ENCODE measurements at places on chromosomes 2 and 18.

- no peak for DNase-seq
These were observed 38.0 kb downstream of the RHBDD1 start for GRCh38 chr2:226873826-226874225.

- DNase-seq, result no peak
These were observed 47.2 kb upstream of the ZNF396 start for GRCh38 chr18:35424356-35424755.

- peak; percentile 20 for DNase-seq
These were observed 257.7 kb downstream of the PTGR3 start for GRCh38 chr18:74951165-74951760.

DNA sequence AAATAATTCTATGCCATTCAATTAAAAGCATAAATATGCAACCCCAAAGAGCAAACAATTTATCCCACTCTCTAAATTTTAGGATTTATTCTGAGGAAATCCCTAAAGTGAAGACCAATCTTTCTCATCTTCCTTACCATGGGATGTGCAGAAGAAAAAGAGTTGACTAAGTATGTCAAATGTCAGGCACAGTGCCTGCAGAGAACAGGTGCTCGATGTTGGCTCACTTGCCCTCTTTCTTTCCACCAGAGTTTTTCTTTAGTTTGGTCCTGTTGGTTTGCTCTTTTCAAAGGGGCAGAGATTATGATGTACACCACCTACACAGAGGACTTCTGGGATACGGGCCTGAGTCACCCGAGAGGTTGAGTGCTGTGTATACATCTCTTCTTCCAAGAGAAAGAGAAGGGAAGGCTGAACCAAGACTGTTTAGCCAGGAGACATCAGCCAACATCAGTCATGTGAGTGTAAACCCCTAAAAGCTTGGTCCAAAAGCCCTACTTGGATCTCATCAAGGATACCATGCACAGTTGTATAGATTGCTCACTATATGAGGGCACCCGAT is 51.7 kb downstream of the SUMO1 start:
- no peak for DNase-seq

DNA sequence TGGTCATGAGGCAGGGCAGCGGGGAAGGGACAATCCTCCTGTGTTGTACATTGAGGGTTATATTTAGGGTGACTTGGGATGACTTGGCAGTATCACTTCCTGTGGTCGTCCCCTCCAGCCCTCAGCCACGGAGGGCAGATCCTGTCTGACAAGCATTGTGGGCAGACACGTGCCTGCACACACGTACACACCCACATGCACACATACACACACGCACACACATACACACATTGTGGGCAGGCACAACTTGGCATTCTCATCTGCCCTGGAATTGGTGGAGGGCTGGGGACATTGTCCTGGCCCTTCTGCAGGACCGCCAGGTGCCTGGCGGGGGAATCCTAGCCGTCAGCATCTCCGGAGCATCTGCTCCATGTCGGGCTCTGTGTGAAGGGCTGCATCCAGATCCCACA is 47.6 kb downstream of the ODC1 start:
- DNase-seq, result no peak

DNA sequence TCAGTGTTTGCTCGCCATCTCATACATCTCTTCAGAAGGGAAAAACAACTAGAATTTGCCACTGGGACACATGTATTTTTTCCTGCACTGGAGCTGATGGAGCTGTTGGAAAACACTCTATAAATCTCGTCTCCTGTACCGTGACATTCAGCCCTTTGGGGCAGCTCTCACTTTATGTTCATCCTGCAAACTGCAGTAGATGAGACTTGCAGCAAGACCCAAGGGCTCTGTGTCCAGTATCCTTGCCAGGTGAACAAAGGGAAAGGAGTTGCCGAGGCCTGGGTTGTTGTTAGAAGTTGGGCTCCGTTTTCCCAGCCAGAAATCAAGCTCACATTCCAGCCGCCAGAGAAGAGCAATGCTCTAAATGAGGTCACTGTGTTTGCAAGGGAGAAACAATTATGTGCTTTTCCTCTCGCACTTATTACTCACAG is 285.1 kb downstream of the SLC4A3 start:
- no peak for DNase-seq

- no peak for DNase-seq
These were observed 329.6 kb downstream of the OSR1 start for GRCh38 chr2:19028587-19029375.

DNA sequence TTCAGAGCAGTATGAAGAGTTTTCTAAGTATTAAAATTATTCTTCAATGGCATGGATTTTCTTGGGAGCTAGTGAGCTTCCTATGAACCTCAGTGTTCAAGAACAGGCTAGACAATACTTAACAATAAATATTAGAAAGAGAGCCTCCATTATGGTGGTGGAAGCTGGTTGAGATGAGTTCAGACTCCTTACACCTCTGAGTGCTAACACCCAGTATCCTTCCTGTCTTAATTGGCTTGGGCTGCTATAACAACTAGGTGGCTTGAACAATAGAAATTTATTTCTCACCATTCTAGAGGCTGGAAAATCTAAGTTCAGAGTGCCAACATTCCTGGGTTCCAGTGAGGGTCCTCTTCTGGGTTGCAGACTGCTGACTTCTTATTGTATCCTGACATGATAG is 369.4 kb upstream of the HNRNPA3 start:
- DNase-seq, result no peak

GRCh38 chr2:12824778-12825379 is 108.1 kb downstream of the TRIB2 start:
- no peak for DNase-seq

DNA sequence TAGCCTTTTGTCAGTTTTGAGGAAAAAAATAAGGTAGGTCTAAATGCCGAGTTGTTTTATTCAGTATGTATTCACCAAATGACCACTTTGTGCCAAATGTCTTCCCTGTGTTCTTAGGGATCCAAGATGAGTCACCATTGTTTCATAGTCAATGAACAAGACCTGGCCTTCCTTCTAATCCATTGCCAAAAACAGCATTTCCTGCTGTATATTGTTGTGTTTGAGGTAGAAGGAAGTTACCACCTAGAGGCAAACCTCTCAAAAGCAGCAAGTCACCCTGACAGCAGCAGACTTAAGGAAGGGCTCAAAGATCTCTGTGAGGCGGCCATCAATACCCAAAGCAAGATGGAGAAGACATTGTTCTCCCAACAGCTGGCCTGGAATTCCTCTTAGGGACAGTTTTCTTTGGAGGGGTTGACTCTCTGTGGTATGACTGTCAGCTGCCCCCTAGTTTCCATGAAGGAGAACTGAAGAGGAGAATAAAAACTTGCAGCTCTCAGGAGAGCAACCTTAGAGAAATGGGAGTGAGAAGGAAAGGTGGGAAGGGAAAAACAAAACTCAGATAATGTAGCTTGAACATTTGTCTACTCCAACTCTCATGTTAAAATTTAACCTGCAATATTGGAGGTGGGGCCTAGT is 328.3 kb downstream of the LRATD1 start:
- DNase-seq, result no peak

GRCh38 chr2:234204480-234204879 is 154.0 kb downstream of the SPP2 start:
- DNase-seq, result no peak

GRCh38 chr2:223642506-223642905 is 40.3 kb upstream of the SCG2 start:
- no peak for DNase-seq

- DNase-seq, result no peak
These were observed 43.4 kb upstream of the SEC11C start for GRCh38 chr18:59096098-59096789.

GRCh38 chr2:140604788-140605187 is 1526.0 kb downstream of the LRP1B start:
- no peak for DNase-seq

DNA sequence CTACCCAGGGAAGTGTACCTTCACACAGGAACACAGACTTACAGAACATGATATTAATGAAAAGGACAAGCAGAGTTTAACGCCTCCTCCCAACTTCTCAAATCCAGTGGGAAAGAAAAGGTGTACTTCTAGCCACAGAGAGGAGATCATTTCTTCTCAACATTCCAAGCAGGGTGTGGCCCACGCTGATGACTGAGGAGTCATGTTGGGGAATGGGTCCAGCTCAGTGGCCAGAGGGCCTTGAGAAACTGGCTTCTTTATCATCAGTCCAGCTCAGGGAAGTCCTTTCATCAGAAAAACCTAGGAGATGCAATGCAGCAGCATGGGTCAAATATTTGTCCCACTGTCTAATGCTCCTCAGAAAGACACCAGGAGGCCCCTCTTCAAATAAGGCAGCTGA is 63.0 kb downstream of the RBM43 start:
- no peak for DNase-seq

DNA sequence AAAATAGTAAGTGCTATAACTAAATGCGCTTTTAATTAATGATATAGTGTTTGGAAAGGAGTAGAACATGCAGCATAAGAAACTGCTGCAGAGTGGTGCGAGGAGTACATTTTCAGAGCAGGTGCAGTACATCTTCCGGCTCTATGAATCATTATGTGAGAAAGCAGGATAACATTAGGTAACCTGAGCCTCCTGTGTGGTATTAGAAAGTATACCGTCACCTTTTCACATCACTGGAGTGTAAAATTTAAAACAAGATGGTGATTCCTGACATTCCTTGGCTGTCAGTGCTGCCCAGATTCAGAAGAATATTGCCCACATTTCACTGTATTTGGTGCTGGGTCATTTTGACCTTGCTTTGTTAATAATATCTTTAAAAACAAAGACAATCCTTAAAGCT is 7.8 kb upstream of the DYNC2LI1 start:
- DNase-seq, result no peak

DNA sequence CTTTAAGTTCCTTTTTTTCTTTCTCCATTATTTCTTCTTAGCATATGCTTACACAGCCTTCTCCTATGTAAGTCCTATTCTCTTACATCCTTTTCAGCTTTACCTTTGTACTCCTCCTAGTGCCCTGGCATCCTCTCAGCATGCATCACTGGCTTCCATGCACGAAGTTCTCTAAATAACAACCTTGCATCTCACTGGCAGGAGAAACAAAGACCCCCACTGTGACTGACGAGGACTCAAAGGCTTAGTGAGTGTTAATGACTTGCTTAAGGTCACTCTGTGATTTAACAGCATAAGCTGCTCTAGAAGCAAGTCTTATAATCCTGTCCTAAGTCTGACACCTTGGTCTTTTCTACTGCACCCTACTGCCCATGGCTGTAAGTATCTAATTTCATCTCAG is 1236.0 kb upstream of the CELF4 start:
- no peak for DNase-seq

GRCh38 chr2:47937677-47938076 is 31.4 kb upstream of the FBXO11 start:
- DNase-seq, result no peak

GRCh38 chr2:75464348-75464946 is 96.3 kb downstream of the EVA1A start:
- no peak for DNase-seq

GRCh38 chr2:65558743-65559142 is 126.3 kb upstream of the SPRED2 start:
- DNase-seq, result no peak

- no peak for DNase-seq
These were observed 357.9 kb upstream of the NRP2 start for GRCh38 chr2:205324355-205324754.

GRCh38 chr2:96152304-96153161 is 7.3 kb upstream of the DUSP2 start:
- no peak for DNase-seq

GRCh38 chr2:1594123-1594372 is 150.3 kb downstream of the PXDN start:
- no peak for DNase-seq

GRCh38 chr2:108605947-108606346 is 71.7 kb downstream of the LIMS1 start:
- no peak for DNase-seq
